D341Med (cell line): ENCODE measurements at places on chromosomes 16 and 17.

GRCh38 chr17:42107597-42108576, 4.6 kb downstream of the DHX58 start:
- peak; percentile 100 for DNase-seq

GRCh38 chr16:645852-646678, 3.1 kb upstream of the WDR90 start:
- DNase-seq, result no peak

GRCh38 chr17:56629531-56630075, 36.1 kb downstream of the NOG start:
- peak; percentile 71 for DNase-seq

DNA sequence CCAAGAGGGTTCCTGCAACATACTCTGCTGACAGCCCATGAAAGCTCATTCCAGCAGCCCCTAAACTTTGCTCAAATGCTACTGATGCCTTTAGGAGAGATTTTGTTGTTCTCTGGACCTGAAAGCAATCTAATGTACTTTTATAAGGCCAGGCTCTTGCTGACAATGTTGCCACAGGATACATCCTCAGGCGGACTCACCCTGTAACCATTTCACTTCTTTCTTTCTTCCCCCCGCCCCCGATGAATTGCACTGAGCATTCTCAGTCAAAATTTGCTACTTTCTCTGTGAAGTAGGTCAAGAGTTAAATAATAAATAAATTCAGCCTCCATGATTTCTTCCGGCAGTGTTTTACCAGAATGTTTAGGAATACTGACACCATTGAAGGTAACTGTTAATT, 1.5 kb downstream of the GAS7 start:
- no peak for DNase-seq

GRCh38 chr17:66450008-66450851, 147.8 kb downstream of the PRKCA start:
- DNase-seq, result no peak

DNA sequence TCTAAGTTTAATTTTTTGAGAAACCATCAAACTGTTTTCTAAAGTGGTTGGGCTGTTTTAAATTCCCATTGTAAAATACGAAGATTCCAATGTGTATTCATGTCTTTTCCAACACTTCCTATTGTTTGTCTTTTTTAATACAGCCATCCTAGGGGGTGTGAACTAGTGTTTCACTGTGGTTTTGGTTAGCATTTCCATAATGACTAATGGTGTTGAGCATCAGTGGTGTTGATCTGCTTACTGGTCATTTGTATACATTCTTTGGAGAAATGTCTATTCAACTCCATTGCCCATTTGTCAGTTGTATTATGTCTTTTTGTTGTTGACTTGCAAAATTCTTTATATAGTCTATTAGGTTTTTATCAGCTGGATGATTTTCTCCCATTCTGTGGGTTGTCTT, 239.2 kb upstream of the AXIN2 start:
- DNase-seq, result no peak

GRCh38 chr17:44921122-44921882, 6.0 kb upstream of the GFAP start:
- DNase-seq, result peak; percentile 55

DNA sequence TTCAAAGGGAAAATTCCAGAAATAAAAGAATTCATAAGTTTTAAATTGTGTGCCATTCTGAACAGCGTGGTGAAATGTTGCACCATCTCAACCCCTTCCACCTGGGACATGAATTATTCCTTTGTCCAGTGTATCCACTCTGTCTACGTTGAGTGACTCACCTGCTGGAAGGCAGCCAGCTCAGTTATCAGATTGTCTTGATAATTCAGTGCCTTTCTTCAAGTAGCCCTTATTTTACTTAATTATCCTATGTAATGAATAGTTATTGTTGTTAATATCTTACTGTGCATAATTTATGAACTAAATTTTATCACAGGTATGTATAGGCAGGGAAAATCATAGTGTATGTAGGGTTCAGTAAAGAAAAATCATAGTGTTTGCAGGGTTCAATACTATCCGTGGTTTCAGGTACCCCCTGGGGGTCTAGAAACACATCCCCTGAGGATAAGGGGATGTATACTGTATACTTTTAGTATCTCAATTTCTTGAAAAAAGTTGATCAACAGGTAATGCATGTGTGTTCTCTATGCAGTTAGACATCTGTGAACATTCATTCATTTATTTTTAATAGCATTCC, 7.7 kb upstream of the PCTP start:
- no peak for DNase-seq

GRCh38 chr17:50935221-50935995, 69.3 kb upstream of the TOB1 start:
- peak; percentile 64 for DNase-seq

DNA sequence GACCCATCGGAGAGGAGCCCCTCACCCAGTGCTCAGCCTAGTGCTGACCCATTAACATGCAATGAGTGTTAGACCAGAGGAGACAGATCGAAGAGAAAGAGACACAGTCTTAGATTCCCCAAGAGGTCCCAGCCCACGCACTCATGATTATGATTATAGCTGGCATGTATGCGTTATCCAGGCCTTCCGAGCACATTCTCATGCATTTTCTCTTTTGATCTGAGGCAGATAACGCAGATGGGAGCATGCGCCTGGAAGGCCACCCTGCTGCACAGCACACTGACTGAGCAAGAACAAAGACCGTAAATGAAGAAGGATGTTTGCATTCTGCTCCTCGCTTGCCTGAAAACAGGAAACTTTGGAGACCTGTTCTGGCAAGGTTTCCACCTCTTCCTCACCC, 232.7 kb downstream of the SOX9 start:
- no peak for DNase-seq

- DNase-seq, result no peak
Observed at GRCh38 chr16:16915771-16916170, 536.8 kb downstream of the NPIPA7 start.

GRCh38 chr17:73510981-73511718, 133.1 kb downstream of the SDK2 start:
- DNase-seq, result no peak

DNA sequence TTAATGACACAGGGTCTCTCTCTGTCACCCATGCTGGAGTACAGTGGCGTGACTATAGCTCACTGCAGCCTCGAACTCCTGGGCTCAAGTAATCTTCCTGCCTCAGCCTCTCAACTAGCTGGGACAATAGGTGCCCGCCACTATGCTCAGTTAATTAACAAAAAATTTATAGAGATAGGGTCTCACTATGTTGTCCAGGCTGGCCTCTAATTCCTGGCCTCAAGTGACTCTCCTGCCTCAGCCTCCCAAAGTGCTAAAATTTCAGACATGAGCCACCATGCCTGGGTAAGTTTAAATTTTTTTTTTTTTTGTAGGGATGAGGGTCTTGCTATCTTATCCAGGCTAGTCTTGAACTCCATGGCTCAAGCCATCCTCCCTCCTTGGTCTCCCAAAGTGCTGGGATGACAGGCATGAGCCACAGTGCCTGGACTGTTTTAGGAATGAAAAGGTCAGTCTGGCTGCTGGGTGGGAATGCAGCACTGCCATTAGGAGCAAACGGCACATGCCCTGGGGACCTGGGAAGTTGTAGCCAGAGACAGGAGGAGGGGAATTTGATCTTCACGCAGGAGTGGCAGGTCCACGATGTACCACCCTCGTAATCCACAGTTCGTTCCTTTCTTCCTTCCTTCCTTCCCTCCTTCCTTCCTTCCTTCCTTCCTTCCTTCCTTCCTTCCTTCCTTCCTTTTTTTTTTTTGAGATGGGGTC, 106.7 kb downstream of the HAPSTR1 start:
- no peak for DNase-seq

DNA sequence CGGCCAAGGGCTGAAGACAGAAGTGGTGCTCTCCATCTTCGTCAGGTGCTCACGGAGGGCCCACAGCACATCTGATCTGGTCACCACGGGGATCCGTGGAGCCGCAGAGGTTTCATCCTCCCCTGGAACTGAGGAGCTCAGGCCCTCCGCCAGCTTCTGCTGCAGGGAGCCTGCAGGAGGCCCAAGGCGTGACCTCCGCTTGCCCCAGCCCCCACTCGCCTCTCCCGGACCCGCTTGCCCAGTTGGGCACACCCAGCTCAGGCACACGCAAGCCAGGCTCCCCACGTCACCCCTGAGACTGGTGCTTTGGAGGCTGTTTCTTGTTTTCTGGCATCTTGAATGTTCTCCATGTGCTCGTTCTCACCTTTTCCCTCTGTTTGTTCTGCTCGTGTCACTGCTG, 39.4 kb upstream of the CHMP6 start:
- no peak for DNase-seq

- no peak for DNase-seq
Observed at GRCh38 chr17:55149485-55149884, 115.3 kb upstream of the HLF start.

DNA sequence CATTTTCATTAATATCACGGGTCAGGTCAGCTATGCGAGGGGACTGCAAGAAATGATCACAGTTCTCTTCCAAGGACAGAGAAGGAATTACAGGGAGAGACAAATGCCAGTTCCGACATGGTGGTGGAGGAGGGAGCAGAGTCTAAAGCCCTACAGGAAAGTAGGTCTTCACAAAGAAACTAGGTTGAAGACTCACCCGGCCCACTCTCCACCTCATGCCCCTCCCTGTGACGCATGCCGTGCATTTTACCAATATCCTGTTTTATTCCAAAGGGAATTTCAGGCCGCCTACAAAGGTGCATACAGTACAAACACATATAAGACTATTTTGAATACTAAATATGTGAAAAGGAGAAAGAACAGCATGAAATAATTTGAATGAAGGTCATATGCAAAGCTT, 56.8 kb downstream of the CDH11 start:
- no peak for DNase-seq

- no peak for DNase-seq
Observed at GRCh38 chr16:52456368-52456767, 90.6 kb downstream of the TOX3 start.

GRCh38 chr17:60087882-60088669, 9.4 kb upstream of the HEATR6 start:
- peak; percentile 48 for DNase-seq

- no peak for DNase-seq
Observed at GRCh38 chr16:20903899-20904506, 3.4 kb downstream of the LYRM1 start.

DNA sequence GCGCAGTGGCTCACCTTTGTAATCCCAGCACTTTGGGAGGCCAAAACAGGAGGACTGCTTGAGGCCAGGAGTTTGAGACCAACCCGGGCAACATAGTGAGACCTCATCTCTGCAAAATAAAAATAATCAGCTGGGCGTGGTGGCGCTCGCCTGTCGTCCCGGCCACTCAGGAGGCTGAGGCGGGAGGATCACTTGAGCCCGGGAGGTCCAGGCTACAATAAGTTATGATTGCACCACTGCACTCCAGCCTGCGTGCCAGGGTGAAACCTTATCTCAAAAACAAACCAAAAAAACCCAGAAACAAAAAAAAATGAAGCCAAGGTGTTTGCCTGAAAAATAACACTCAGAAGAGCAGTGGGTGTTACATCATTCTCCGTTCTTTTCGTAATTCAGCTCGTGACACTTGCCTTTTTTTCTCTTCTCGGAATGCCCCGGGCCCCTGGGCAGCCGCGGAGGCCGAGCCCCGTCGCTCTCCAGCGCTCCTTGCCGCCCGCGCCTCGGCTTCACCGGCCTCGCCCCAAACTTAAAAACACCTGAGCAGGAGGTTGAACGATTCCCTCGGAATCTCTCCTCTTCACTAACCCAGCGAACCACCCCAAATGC, 17.0 kb downstream of the PRCD start:
- DNase-seq, result peak; percentile 45

DNA sequence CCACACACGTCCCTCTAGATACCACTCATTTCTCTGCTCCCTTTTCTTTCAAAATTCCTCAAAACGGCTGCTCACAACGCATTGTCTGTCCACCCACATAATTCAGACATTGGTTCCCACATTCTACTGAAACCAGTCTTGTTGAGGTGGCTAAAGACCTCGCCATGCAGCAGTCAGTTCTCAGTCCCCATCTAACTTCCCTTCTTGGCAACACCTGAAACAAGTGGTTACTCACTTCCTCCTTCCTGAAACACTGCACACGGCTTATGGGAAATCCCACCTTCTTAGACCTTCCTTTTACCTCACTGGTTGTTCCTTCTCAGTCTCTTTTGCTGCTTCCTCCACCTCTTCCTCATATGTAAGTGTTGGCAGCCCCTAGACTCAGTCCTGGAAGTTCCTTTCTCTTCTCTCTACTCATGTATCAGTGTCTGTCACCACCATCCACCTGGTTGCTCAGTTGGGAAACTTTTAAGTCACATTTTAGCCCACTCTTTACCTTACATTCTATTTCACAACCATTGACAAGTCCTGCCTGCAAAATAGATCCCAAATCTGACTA, 277.1 kb downstream of the CEP112 start:
- no peak for DNase-seq

DNA sequence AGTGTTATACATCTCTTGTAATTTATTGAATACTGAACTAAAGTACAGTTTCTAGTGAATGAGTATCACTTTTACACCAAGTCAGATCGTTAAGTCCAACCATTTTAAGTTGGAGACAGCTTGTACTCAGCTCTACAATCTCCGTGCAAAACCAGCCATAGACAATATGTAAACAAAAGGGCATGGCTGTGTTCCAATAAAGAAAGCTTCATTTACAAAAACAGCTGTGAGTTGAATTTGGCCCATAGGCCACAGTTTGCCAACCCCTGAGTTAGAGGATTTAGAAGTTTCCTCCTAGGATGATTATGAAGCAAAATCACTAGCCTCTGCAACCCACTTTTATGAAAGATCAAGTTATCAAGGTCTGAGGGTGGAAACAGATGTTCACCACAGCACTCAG, 105.7 kb upstream of the RCVRN start:
- no peak for DNase-seq

DNA sequence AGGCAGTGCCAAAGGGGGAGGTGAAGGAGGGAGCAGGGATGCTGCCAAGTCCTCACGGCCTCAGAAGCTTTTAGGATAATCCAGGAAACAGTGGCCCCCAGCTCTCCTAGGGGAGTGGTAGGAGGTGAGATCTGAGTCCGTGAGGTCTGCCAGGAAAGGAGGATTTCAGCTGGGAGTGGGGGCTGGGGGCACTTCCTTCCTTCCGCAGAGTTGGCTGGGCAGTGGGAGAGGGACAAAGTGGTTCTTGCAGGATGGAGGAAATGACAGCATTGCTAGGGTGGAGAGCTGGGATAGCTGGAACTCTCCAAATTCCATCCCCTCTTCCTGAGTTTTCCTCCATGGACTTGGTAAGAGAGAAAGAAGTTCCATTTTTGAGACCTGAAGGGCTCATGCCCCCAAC, 4.8 kb upstream of the SP6 start:
- DNase-seq, result no peak

GRCh38 chr17:35432176-35433074, at the start of gene SLFN12:
SLFN12 (minus strand) TSS chr17:35432500; CDS start chr17:35423028, 9,472 bp downstream.
- no peak for DNase-seq

DNA sequence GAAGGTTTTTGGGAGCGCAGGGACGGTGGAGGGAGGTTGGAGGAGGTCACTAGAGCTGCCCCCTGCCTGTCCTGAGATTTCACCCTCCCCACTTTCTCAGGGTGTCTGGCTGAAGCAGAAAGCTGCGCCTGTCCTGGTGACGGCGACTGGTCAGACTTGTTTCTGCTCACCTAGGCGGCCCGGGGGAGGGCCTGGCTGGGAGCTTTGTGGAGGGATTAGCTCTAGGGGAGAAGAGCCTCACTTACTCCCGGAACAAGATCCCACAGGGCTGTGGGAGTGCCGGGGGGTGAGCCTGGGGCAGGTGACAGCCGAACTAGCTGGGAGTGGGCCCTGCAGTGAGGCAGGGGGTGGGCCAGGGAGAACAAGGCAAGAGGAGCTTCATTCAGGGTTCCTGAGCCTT, 11.5 kb downstream of the NHERF1 start:
- peak; percentile 86 for DNase-seq

- peak; percentile 100 for DNase-seq
Observed at GRCh38 chr17:79839356-79840268, at the start of gene CBX4. CBX4 (minus strand) TSS chr17:79839440; CDS start chr17:79839251, 189 bp downstream.
